ENCODE measurements at places on chromosomes 1 and 21.

DNA sequence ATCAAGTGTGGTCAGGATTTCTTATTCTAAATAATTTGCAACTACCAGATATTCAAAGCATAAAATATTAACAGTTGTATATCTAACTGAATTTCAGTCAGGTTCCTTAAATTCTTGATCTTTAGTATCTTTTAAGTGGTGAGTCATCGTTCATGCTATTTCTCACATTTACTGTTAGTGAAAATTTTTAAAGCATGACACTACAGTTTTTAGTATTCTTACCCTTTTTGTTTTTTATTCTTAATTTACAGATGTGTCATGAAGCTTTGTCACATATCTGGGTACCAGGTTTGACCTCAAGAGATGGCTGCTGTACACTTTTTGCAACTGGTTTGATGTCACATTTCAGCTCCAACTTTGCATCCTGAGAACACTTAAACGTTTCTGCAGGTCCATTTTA lies 12.7 kb downstream of the AKIRIN1 start:
- DNase-seq = no peak

- DNase-seq = peak; percentile 60
These were observed 16.3 kb upstream of the IFNLR1 start for GRCh38 chr1:24203404-24203803.

- DNase-seq = no peak
These were observed 19.9 kb downstream of the ACOT11 start for GRCh38 chr1:54567961-54568360.

DNA sequence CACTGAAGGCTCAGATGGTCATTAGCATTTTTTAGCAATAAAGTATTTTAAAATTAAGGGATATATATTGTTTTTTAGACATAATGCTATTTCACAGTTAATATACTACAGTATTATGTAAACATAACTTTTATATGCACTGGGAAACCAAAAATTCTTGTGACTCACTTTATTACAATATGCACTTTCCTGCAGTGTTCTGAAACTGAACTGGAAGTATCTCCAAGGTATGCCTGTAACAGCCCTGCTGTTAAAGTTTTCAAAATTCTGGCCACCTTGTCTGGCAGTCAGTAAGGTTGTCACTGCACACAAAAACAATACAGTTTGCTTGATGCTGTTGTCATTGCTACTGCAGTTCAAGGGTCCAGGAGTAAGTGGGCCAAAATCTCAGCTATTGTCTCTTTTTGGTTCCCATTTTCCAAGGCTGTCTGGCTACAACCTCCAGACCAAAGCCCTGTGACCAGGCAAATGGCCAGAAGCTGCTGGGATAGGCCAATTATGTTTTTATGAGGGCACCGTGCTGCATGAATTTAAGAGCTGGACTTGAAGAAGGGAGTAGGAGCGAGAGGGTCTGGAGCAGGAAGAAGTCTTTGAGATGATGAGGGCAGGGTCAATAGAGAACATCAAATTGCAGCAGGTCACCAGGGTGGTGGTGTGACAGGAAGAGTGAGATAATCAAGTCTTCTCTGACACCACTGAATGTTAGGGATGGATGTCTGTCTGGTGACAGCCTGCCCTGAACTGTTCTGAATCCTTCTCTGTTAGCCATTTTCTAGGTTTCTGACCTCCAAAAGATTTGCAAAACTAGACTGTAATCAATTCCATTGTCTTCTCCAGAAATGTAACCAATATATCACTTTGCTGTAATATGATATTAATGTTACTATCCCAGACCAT lies 82.3 kb upstream of the CACHD1 start:
- no peak for DNase-seq

DNA sequence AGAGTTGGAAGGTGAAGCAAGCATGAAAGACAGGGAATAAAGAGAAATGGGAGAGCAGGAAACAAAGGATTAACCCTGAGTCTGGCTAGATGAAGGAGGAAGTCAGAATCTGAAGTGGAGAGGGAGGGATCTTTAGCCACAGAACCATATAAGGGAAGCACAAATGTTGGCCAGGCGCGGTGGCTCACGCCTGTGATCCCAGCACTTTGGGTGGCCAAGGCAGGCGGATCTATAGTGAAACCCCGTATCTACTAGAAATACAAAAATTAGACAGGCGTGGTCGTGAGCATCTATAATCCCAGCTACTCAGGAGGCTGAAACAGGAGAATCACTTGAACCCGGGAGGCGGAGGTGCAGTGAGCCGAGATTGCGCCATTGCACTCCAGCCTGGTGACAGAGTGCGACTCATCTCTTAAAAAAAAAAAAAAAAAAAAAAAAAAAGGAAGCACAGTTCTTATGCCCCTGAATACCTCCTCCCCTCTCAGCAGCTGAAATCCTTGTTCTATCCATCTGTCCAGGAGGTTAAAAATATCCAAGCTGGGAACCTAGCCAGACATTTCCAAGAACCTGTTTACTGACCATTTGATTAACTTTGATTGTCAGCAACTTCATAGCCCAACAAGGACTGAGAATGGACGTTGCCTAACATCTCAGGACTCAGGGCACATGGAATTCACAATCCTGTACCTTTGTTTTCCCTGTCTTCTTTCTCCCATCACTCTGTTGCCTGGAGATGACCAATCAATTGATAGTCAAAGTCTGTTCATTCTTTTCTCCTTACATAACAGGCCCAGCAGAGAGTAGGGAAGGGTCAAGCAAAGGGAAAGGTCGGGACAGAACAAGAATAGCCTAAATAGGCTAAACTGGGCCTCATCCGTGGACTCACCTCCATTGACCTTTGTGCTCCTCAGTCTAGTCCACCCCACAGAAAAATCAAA lies 10.6 kb downstream of the TXNIP start:
- no peak for DNase-seq

GRCh38 chr1:10899490-10900250 lies 103.2 kb upstream of the CASZ1 start:
- DNase-seq = no peak

DNA sequence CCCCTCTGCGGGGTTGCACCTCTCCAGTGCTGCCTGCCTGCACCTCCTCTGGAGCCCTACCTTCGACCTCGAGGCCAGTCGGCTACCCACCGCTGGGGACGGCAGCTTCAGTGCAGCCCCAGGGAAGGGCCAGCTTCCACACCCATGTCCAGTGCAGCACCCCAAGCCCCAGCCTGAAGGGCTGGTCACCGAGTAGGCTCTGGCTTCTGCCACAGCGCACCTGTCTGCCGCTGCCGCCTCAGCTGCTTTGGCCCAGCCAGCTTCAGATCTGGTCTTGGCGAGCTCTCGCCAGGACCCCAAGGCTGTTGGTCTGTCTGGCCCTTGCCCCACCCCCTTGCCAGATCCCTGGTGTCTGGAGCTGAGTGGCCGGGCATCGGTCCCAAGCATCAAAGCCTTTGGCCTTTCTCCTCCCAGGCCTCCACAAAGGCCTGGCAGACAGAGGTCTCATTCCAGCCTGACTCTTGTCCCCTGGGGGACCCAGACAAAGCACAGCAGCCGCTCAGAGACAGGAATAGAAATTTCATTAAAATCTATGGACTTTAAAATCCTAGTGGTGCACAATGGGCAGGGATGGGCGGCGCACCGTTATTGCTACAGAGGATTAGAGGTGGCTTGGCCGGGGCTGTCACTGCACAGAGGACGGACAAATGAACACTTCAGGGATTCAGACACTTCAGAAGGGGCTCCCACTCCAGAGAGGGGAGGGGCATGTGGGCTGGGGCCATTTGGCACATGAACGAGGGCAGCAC lies 4.8 kb downstream of the CCDC24 start:
- DNase-seq = no peak

- peak; percentile 73 for DNase-seq
These were observed 22.9 kb downstream of the SPSB1 start for GRCh38 chr1:9315411-9316079.

- no peak for DNase-seq
These were observed 101.1 kb downstream of the RAVER2 start for GRCh38 chr1:64845831-64846425.

- no peak for DNase-seq
These were observed 2.8 kb downstream of the PHGDH start for GRCh38 chr1:119714583-119714982.

GRCh38 chr1:214448536-214448935 lies 102.9 kb downstream of the PTPN14 start:
- DNase-seq = no peak

DNA sequence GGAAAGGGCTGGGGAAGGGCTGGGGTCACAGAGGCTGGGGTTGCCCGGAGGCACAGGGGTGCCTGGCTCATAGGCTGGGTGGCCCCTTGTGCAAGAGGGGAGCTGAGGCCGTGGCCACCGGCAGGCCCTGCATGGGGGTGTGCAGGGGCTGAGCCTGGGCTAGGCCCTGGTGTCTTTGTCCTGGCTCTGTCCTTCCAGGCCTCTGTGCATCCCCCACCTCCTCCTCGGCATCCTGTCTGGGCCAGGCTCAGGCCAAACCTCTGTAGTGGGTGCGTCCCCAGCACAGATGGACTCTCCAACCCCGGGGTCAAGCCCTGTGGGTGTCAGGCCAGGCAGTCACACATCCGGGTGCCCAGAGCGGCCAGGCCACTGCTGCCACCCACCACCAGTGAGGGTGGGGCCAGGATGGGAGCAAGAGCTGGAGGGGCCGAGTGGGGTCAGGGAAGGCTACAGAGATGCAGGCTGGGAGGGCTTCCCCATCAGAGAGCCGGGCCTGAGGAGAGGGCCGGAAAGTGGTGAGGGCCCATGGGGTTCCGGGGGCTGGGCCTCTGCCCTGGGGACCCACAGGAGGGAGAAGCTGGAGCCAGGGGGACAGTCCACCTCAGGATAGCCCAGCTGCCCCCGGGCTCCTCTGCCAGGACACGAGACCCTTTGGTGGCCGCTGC lies 19.4 kb downstream of the PANK4 start:
- no peak for DNase-seq

- DNase-seq = no peak
These were observed 24.3 kb downstream of the RTCA start for GRCh38 chr1:100290291-100290690.

- no peak for DNase-seq
These were observed 519.0 kb downstream of the LTN1 start for GRCh38 chr21:28473530-28474220.

DNA sequence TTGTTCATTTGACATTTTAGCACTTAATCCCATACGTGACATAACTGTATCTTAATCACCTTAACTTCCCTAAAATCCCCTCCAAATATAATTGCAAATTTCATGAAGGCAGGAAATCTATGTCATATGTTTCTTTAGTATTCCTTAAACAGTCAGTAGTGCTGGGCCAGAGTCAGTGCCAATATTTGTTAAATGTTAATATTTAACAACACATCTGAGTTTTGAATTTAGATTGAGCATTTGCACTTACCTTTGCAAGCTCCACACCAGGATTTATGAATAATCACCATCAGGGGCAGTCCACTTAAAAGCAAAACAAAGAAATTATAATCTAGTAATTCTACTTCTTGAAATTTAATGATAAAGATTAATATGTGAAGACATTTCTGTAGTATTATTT lies 5.3 kb downstream of the KTI12 start:
- DNase-seq = no peak

GRCh38 chr1:83769594-83770318 lies 229.2 kb downstream of the TTLL7 start:
- no peak for DNase-seq

DNA sequence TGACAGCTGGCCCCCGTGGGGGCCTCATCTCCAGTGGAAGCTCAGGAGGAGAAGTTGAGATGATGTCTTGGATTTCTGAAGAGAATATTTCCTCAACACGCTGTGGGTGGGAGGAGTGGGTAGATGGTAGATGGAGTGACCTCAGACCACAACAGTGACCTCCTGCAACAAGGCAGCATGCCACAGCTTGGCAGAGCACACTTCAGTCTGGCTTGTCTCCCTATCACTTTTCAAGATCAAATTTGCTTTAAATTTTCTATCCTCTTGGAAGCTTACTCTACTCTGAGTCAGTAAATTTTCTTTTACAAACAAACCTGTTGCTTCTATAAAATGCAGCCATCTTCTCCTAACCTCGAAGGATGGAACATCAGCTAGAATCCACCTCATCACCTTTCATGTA lies 59.7 kb downstream of the NTPCR start:
- no peak for DNase-seq

GRCh38 chr1:167092653-167093052 lies 1.2 kb upstream of the STYXL2 start:
- no peak for DNase-seq

DNA sequence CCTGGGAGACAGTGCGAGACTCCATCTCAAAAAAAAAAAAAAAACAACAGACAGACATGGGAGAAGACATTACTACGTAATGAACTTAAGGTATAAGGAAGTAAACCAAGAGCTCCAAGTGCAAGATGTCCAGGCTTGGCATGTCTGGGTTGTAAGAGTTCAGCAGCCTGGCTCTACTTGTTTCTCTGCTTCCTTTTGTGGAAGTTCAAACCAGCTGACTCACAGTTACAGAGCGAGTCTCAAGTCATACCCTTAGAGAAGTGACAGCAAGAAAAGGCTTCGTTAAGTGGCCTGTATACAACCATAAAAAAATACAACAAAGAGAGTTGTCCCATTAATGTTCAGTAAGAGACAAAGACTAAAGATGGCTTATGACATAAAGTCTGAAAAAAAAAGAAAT lies 1.3 kb downstream of the RIT1 start:
- DNase-seq = no peak

- DNase-seq = no peak
These were observed 84.6 kb downstream of the LAMC2 start for GRCh38 chr1:183270541-183271141.

DNA sequence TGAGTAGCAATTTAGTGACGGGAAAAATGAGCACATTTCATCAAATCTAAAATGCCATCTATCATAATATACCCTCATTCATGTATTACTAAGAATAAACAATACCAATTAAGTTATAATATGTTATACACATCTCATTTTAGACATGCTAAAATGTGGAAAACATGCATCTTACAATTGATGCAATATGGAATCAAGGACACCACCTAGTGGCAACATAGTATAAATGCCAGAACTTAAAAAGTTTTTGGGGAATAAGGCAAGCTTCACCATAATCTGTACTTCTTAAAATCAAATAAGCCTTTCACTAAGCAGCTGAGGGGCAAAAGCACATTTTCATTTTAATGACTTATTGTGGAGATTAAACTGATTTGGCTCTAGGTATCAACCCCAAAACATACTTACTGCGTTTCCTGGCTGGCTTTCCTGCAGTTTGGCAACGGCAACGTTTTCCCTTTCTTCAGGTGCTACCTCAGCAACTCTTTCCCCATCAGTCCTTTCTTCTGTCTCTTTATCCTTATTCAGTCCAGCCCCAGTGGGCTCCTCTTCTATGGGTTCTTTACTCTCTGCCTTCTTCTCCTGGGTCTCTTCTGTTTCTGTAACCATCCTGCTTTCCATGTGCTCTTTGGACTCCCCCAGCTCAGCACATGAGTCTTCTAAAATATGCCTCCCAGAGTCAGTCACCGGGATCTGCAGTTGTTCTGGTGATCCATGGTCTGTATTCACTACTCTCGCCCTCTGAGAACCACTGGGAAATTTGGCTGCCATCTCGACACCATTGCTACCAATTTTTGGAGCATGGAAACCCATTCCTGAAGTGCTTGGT lies 11.4 kb downstream of the SDE2 start:
- DNase-seq = no peak

GRCh38 chr1:28437264-28437923 lies 67.9 kb downstream of the PHACTR4 start:
- no peak for DNase-seq

GRCh38 chr1:39691383-39692151 lies at the start of gene HPCAL4:
Gene HPCAL4 (minus strand): TSS chr1:39691433. CDS start chr1:39684603, 6,830 bp downstream.
- peak; percentile 86 for DNase-seq

All from GM13977 (cell line).